Midbrain (tissue), 1 donor: ENCODE measurements at places on chromosomes 2 and 18.

- no peak for DNase-seq
Observed at GRCh38 chr2:238161291-238162051, 2.7 kb downstream of the ERFE start.

- DNase-seq = peak; percentile 23
Observed at GRCh38 chr2:239361311-239361642, 39.5 kb downstream of the HDAC4 start.

DNA sequence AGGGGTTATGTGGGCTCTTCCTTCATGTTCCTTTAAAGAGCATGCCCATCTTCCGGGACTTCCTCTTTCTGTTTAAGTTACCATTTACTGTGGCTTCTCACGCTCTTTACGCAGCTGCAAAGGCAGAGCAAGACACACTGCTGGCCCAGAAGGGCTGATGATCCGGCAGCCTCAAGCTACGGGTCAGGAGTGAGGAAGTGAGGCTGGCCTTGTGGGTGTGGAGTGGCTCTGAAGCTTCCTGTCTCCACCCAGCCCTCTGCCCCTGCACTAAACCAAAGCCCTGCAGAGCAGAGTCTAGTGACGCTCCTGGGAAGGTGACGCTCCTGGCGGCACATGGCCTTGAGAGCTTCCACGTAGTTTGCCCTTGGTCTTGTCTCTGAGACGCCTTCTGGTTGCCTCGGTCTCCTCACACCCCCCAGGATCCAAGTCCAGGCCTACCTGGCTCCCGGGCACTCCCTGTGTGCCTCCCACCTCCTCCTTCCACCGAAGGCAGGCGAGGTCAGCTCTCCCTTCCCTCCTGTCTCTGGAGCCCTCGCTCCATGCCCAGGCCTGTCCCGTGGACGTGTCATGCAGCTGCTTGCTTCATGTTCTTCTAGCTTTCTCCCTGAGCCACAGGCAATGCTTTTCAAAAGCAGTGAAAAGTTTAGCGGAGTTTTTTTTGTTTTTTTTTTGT lies 50.3 kb downstream of the ARL4C start:
- DNase-seq = peak; percentile 10

- no peak for DNase-seq
Observed at GRCh38 chr18:54742659-54743604, 85.3 kb upstream of the RAB27B start.

DNA sequence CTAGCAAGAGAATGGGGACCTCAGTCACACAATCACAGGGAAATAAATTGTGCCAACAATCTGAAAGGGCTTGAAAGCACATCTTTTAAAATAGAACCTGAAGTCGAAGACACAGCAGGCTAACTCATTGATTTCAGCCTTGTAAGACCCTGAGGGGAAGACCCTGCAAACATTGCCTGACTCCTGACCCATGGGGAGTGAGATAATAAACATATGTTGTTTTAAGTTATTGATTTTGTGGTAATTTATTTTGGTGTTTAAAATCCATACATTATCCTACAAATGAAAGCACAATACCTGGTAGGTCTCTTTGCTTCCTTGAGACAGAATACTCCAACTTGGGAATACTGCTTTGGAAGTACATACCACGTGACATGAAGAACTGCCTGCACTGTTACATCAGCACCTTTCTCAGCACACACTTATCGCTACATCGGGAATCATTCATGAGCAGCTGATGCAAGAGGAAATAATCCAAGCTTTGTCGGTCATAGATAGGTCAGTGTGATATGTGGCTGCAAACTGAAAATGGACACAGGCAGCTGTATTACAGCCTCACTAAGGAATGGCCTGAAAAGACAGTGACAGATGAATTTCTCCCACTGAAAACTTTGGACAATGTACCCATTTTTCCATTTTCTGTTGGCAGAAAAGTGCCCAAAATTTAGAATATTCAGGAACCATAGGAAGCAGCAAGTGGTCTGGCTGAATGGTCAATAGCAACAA lies 494.5 kb upstream of the MAP2 start:
- no peak for DNase-seq

DNA sequence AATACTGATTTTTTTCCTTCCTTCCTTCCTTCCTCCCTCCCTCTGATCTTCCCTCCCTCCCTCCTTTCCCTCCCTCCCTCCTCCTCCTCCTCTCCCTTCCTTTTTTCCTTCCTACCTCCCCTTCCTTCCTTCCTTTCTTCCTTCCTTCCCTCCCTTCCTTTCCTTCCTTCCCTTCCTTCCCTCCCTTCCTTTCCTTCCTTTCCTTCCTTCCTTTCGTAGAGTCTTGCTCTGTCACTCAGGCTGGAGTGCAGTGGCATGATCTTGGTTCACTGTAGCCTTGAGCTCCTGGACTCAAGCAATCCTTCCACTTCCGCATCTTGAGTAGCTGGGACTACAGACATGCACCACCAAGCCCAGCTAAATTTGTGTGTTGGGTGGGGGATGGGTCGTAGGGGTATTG lies 8.9 kb upstream of the TMEM131 start:
- no peak for DNase-seq

GRCh38 chr2:44705876-44706480 lies 235.5 kb upstream of the SIX3 start:
- DNase-seq = peak; percentile 39

- DNase-seq = no peak
Observed at GRCh38 chr2:201223089-201224073, 37.0 kb upstream of the CASP8 start.

- no peak for DNase-seq
Observed at GRCh38 chr18:31821545-31822171, 61.0 kb upstream of the SLC25A52 start.

GRCh38 chr18:2395427-2396161 lies 175.7 kb downstream of the METTL4 start:
- DNase-seq = no peak

DNA sequence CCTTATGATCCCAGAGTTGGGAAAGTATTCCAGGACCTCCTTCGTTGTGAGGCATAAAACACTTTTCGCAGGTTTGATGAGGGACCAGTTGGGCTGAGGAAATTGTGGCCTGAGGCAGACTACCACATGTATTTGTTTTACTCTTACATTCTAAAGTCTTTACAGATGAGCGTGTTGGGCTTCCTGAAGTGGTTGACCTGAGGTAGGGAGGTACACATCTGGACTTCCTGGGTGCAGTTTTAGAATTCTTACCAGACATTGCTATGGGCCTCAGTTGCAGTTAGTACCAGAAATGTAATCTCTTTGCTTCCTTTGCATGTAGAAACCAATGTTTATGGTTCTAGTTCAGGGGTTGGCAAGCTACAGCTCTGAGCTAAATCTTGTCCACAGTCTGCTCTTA lies 48.7 kb downstream of the COA5 start:
- DNase-seq = no peak

DNA sequence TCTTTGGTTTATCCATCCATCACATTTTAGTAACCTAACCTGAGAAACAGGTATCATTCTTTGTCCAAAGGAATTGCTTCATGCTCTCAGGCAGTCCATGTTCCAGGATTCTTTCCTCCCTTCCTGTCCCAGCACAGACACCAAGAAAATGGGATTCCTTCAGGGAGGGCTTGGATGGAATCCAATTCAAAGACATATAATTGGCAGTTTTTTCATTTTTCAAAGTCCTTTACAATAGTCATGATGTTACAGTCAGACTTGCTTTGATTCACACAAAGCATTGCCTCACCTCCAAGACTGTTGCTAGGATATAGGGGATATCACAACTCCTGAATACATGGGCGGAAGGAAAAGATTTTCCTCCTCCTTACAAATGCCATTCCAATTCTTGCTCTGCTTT lies 241.4 kb upstream of the ACVR2A start:
- no peak for DNase-seq

- peak; percentile 32 for DNase-seq
Observed at GRCh38 chr2:237662671-237663093, 35.3 kb downstream of the LRRFIP1 start.

- no peak for DNase-seq
Observed at GRCh38 chr18:49869354-49869753, 56.0 kb upstream of the ACAA2 start.

DNA sequence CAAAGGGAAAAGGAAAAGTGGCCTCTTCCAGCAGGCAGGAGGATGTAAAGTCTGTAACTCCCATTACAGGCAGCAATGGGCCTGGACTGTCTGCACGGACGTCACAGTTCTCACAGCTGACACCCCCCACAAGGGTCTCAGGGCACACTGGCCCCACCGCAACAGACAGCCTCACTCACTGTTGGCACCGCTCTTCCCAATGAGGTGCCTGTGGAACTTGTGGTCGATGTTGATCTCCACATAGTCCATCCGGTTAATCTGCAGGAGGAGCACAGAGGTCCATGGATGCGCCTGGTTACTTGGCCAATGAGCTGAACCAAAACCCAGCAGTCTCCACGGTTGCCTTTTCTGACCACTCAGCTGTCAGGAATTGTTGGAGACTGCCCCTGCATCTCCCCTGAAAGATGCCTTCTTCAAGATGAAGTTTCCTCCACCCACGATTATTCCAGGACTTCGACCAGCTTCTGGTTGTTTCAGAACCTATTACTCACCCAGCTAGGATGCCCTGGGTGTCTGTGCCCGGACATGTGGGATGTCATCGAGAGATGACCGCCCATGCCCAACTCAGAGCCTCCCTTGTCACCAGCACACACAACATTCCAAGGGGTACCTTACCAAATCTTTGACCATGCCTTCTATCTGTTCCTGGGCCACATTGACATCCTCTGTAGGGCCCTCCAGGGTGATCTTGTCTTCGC lies 62.5 kb downstream of the HDLBP start:
- no peak for DNase-seq

DNA sequence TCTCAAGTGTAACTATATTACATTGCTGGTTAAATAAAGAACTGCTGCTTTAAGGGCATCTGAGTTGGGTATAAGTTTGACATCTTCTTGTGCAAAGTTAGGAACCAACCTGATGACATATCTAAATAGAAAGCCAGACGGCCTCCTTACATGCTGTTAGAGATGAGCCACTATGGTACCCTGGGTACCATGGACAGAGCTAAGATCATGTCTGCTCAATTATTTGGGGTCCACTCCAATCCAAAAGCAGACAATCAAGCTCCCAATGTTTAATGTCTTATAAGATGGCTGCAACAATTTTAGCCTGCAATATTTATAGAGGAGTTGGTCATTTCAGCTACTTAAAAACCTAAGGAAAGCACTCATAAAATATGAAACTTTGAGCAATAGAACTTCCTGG lies 86.2 kb downstream of the UPP2 start:
- DNase-seq = no peak

DNA sequence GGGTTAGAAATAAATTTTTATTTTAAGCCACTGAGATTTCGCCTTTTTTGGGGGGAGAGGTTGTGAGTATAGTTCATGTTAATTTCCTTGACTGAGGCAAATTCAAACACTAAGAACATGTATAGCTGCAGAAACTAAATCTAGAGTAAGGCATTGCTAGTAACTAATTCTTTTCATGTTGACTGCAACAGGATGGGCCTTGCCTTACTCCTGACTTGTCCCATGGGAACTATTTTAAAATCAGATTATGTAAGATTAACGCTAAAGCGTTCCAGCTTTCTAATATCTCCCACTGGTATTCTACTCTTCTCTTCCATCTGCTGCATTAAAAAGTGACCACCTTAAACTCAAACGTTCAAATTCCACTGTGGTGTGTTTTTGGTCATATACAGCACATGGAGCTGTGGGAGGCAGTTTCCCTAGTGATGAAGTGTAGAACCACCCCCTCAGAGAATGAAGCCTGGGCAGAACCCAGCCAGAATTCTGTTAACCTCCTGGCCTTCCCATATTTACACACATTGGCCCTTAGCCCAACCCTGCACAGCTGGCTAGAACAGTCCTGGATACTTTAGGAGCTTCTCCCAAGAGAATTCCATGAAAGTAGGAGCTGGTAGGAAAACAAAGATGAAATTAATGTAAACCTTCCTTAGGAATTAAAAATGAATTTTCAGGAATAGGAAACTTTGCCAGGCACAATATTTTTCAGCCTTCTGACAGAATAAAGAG lies 687.8 kb downstream of the SLC4A3 start:
- DNase-seq = no peak

- DNase-seq = no peak
Observed at GRCh38 chr2:100987536-100987935, 14.6 kb upstream of the RPL31 start.

GRCh38 chr2:197548582-197548981 lies 32.7 kb downstream of the MOB4 start:
- no peak for DNase-seq

- no peak for DNase-seq
Observed at GRCh38 chr2:111702804-111703196, 181.2 kb downstream of the ANAPC1 start.

GRCh38 chr18:26719896-26720295 lies 145.6 kb downstream of the AQP4 start:
- no peak for DNase-seq

DNA sequence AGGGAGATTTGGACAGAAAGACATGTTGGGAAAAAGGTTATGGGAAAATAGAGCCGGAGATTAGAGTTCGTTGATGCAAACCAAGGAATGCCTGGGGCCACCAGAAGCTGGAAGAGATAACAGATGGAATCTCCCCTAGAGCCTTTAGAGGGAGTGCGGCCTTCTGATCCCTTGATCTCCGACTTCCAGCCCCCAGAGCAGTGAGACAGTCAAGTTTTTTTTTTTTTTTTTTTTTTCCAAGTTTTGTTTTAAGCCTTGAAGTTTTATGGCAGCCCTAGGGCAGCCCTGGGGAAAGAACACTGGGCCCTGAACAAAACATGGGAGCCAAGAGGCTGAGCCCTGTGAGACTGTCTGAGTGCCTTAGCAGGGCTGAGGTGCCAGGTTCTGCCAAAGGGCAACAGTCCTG lies 6.5 kb downstream of the DGKD start:
- no peak for DNase-seq

- peak; percentile 33 for DNase-seq
Observed at GRCh38 chr2:5236249-5236648, 455.9 kb upstream of the SOX11 start.

GRCh38 chr2:159044804-159045286 lies 76.4 kb downstream of the TANC1 start:
- DNase-seq = no peak

DNA sequence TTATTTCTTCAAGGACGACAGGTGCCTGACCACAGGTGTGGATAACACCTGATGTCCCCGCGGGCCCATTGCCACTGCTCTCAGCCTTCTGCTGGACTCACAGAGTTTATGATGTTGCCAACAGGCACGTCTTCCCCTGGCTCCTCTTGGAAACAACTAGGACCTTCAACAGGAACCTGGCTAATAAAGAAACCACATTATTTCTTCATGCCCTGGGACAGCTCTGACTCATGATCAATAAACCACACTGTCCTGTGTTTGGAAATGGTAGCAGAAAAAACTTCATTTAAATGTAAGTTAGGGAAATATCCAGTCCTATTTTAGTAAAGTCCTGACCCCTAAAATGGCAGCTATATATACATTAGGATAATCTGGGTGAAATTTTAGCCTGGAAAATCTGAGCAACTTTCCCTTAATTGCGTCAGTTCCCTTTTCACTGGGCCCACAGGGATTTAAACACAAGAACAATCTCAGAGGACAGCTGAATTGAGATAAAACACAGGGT lies 158.9 kb downstream of the VAPA start:
- DNase-seq = no peak

DNA sequence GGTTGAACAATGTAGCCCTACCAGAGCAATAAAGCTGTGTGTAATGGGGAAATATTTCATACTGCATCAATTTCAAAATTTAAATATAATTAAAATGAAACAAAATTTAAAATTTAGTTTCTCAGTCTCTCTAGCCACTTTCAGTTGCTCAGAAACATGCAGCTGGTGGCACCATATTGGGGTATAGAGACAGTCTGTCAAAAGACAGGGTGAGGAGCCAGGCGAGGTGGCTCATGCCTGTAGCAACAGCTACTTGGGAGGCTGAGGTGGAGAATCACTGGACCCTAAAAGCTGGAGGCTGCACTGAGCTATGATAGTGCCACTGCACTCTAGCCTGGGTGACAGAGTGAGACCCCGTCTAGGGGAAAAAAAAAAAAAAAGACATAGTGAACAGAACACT lies 20.1 kb downstream of the ANXA4 start:
- DNase-seq = no peak

GRCh38 chr2:15748736-15749323 lies 157.2 kb downstream of the DDX1 start:
- DNase-seq = peak; percentile 16
